ENCODE measurements at places on chromosomes 6 and 20.

GRCh38 chr6:70277470-70277869, 25.4 kb downstream of the COL9A1 start:
- no peak for DNase-seq

DNA sequence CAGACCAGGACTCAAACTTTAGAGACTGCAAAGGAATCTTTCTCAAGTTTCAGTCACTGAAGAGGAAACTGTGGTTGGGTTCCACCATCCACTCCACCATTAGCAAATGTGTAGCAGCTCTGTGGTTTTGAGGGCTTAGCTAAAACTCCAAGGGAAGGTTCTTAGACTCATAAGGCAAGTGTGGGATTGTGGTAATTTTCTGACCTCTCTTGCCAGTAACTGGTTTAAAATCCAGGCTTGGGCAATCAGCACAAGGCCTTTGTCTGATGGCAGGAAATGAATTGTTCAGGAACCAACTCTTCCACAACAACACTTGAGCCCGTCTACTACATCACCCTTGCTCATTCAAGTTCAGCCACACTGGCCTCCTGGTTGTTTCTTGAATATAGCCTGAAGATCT, 68.6 kb upstream of the FBXL4 start:
- peak; percentile 52 for DNase-seq

DNA sequence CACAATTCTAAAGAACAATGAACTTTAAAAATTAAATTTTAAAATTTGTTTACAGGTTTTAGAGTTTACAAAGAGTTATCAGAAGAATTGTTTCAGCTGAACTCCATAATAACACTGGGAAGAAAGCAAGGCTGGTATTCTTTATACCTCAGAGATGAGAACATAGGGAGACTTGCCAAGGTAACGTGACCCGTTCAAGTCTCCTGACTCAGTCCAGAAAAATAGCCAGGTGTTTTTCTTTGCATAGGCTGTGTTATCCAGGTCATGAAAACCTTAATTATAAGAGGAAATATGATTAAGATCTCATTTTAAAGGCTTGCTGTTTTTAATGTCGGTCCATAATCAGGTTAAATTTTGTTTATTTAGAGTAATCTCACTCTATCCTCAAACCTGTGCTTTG, 8.5 kb upstream of the C6orf141 start:
- DNase-seq: no peak

- DNase-seq: no peak
Observed at GRCh38 chr6:88494401-88495140, 328.4 kb upstream of the CNR1 start.

DNA sequence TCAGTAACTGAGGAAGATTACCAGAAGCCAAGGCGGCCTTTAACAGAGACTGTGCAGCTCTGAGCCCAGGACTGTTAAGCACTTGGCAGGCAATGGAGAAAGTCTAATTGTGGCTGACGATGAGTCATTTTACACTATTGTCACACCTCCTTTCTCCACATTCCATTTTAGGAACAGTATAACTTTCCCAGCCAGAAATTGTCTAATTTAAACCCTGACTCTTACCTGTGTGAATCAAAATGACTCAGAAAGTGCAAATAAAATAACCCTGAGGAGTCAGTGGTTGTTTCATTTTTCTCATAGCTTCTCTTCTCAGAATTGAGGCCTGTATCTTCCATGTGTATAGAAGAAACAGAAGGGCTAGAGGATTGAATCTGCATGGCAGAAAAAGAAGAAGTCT, 40.0 kb upstream of the OPN5 start:
- peak; percentile 60 for DNase-seq

- no peak for DNase-seq
Observed at GRCh38 chr20:56360908-56361205, 2.1 kb downstream of the FAM210B start.

GRCh38 chr6:109783250-109783986, 92.3 kb downstream of the FIG4 start:
- DNase-seq: no peak

DNA sequence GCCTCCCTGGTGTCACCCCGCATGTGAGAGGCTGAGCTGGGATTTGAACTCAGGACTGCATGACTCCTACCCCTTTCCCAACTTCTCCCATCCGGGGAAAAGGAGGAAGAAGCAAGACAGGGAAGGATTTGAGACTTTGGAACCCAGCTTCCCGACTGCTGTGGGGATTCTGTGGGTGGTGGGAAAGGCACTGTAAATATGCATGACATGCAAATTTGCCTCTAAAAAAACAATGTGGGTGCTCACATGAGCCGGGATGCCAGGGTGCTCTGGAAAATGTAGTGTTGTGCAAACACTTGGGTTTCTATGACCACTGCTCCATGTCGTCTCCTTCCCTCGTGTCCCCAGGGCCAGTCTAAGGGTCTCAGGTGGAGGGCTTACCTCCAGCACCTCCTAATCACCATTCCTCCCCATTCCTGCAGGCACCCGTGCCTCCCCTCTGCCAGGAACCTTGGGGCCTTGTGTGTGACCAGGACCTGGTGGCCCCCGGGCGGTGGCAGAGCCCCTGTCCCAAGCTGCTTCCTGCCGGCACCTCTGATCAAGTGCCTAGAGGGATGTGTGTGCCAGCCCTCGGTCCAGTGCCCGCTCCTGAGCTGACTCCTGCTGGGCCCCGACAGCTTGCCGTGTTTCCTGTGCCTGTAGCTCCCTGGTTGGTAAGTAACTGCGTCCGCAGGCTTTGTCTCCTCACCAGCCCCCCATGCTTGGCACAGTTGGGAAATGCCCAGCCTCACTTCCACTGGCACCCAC, 60.7 kb downstream of the DLGAP4 start:
- DNase-seq: no peak

- no peak for DNase-seq
Observed at GRCh38 chr6:129364767-129365166, 345.2 kb downstream of the ARHGAP18 start.

DNA sequence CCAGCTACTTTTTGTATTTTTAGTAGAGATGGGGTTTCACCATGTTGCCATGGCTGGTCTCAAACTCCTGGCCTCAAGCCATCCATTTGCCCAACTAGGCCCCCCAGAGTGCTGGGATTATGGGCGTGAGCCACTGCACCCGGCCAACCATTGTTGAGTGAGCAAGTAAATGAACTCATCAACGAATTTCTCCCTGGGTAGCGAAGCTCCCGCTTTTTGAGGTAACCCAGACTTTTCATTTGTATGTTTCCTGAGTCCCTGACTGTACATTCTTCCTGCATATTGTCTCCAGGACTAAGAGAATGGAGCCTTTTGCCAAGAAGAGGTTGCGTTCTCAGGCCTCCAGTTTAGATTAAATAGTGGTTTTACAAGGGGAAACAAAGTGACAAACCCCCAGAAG, 36.4 kb downstream of the RIPOR3 start:
- no peak for DNase-seq

GRCh38 chr20:50073500-50073899, 39.5 kb downstream of the UBE2V1 start:
- no peak for DNase-seq

DNA sequence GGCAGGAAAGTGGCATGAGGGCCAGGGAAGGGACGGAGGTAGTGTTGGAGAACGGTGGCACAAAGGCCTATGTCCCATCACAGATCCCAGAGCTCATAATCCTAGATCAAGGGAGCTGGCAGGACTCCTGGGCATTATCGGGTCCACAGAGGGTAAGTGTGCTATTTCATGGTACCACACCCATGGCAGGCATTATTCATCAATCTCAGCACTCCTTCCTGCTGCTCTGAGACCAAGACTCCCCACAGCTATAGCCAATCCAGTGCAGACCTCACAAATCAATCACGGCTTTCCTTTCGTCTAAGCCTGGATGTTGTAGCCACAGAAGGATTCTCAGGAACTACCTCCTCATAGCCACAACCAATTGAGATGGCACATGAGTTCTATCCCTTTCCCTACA, 187.9 kb downstream of the PREX1 start:
- DNase-seq: no peak

DNA sequence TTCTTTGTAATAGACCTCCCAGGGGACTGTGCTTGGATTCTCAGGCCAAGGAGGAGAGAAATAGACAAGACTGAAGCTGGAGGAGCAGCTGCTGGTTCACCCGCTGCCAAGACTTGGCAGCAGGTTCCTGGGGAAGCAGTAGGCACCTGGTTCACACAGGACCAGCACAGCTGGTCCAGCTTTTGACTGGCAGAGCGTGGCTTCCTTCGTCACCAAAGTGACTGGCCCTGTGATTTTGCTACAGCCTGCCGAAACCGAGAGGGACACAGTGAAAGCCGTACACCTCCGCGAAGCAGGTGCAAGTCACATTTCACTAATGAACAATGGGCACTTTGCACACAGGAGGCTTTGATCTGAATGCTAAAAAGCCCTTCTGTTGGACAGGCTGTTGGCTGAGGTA, 199.0 kb downstream of the RNF144B start:
- no peak for DNase-seq

- DNase-seq: no peak
Observed at GRCh38 chr20:13344671-13345070, 123.6 kb downstream of the ISM1 start.

DNA sequence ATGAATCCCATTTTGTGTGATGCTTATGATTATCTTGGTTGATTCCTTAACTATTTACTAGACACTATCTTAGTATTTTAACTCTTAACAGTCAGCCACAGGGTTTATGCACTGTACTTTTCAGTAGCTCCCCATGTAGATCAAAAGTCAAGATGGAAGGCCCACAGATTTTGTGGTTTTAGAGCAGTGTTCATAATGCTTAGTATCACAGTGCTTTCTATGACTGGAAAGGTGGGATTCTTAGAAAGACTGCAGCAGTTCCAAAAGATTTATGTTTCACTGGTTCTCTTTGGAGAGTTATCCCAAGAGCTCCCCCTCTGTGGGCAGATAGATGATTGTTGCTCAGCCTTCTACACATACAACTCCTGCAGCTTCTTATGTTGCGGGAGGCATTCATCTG, 34.5 kb downstream of the ANKRD6 start:
- DNase-seq: no peak

GRCh38 chr6:126976253-126976797, 142.1 kb upstream of the RSPO3 start:
- no peak for DNase-seq

- peak; percentile 59 for DNase-seq
Observed at GRCh38 chr6:133707456-133707855, 181.5 kb upstream of the TCF21 start.

- DNase-seq: no peak
Observed at GRCh38 chr6:168182366-168182765, 103.4 kb upstream of the FRMD1 start.

GRCh38 chr20:33401921-33402369, 626 bp upstream of the CDK5RAP1 start:
- peak; percentile 15 for DNase-seq

- no peak for DNase-seq
Observed at GRCh38 chr20:22403022-22403631, 181.2 kb downstream of the FOXA2 start.

DNA sequence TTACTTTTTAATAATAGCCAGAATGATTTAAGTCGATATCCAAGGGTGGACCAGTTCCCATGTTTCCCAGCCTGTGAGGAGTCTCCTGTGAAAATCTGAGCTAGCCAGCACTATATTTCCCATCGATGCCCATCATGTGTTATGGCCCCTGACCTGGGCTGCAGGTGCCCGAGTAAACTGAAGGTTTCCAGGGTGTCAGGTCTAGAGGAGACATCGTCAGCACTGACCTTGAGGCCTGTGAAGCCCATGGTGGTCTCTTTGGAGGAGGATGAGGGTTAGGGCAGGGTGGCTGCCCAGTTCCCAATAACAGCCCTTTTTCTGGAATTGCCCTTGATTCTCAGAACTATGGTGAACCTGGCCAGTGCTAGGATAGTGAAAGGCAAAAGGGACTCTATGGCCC, 63.0 kb upstream of the TOP1 start:
- DNase-seq: no peak

DNA sequence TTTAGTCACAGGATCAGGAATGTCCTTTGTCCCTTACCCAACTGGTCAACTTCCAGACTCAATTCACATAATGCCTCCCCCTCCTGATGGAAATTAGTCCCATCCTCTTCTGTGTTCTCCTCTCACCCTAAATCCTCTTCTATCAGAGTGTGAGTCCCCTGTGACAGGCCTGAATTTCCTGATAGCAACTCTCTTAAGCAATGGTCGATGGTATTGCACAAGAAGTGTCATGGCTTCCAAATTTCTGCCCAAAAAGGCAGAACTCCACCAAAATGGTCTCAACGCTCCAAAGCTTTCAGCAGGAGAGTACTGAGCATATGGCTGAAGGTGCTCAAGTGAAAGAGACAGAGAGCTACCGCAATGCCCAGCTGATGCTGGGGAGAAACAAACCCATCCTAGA, 2.4 kb downstream of the PREP start:
- no peak for DNase-seq

- DNase-seq: no peak
Observed at GRCh38 chr6:139852488-139853140, 478.2 kb upstream of the CITED2 start.

- peak; percentile 30 for DNase-seq
Observed at GRCh38 chr6:90266905-90267621, 29.6 kb downstream of the BACH2 start.

GRCh38 chr6:26743157-26743821, 83.7 kb upstream of the ZNF322 start:
- DNase-seq: peak; percentile 58

GRCh38 chr20:846894-847278, 13.4 kb downstream of the FAM110A start:
- no peak for DNase-seq

DNA sequence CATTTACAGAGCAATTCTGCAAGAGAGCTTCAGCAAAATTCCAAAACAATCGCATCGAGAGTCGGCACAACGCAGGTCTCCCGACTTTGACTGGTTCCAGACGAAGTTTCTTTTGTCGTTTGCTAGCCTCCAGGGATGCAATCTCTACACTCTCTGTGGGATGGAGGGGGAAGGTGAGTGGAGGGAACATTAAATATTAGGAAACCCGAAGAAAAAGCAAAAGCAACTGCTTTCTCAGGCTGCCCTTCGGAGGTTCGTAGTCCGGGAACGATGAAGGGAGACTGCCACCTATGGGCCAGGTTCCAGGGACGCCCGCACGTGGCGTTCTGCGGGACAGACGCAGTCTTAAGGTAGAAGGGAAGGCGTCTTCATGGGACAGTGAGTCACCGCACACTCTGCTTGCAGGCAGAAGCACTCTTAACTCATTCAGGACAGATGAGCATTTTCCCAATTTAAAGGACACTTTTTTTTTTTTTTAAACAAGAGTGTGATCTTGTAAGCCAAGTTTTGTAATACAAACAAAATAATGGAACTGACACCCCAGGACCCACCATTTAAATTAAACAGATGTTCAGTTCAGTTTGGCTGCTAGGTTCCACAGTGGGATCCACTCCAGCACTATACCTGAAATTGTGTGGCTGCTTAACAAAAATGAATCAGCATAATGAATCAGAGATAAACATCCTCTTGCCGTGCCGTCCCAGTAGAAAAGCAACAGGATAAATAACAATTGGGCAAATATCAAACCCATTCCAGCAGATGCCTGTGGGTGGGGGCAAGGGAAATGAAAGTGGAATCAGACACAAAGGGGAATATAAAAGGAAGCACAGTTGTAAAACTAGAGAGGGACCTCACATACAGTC, 65.8 kb upstream of the ARMC2 start:
- peak; percentile 82 for DNase-seq

GRCh38 chr6:21137700-21138335, 455.7 kb upstream of the SOX4 start:
- no peak for DNase-seq

GRCh38 chr6:117550078-117550600, 52.2 kb downstream of the GOPC start:
- no peak for DNase-seq

GRCh38 chr20:37326666-37327065, 19.3 kb upstream of the SRC start:
- no peak for DNase-seq

Data from activated CD4-positive, alpha-beta T cell treated with anti-CD3 and anti-CD28 coated beads, Interleukin-2, amount 50 U/mL, for 16 hours (primary cell).